PC-3 (cell line): ENCODE measurements at places on chromosomes 2 and 18.

DNA sequence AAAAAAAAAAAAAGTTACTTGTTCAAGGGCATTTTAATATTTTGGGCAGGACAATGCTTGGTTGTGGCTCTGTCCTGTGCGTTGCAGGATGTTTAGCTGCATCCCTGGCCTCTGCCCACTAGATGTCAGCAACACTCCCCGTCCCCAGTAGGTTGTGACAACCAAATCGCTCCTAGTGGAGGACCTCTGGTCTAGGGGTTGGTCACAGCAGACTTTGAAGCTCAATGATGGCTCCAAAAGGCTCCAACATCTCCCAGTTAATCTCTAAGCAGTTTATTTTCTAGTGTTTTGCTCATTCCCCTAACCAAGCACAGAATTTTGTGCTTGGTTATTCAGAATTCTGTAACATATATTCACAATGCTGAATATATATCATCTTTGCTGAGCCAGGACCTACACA is 67.0 kb downstream of the CHRNA1 start:
- peaks cover 6% of the 10 kb centered on the region for H3K27me3 ChIP-seq
- H3K4me3 ChIP-seq = no peak overlapping the region
- H3K27ac ChIP-seq = no peak overlapping the region
- peak; percentile 76 for DNase-seq
- no peaks in the 10 kb centered on the region for H3K36me3 ChIP-seq

- H3K4me1 ChIP-seq = no peaks in the 10 kb centered on the region
- H3K27me3 ChIP-seq = no peaks in the 10 kb centered on the region
- no peak for DNase-seq
- H3K4me3 ChIP-seq = no peak overlapping the region
- H3K36me3 ChIP-seq = peaks cover 16% of the 10 kb centered on the region
These were observed 9.2 kb upstream of the D2HGDH start for GRCh38 chr2:241724975-241725870.

DNA sequence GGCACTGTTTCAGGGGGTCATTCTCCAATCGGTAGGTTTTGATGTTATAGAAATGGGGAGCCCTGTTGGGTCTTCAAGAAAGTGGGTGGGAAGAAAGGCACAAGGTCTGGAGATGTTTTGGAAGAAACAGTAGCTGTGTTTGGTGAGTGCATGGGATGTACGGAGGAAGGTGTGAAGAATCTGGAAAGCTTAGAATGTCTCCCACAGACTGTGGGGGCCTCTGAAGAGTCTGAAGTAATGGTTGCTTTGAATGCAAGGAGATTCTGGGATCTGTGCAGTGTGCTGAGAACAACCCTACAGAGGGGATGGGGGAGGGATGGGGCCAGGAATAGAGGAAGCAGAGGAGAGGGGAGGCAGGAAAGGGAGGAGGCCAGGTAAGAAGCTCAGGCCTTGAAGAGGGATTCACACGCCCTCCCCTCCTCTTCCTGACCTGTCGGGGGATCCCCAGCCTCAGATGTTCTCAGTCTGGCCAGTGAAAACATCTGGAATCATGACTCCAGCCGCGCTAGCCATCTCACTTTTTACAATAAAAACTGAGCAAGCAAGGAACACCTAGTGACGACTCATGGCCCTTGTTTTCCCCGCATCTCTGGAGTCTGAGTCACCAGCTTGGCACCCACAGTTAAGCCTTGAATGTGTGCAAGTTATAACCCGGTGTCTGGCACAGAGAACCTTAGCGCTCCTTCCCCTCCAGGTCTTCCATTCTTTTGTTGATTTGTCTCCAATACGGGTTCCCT is 74.2 kb downstream of the SH3BP4 start:
- peak overlapping the region; percentile 52 for H3K4me3 ChIP-seq
- H3K27me3 ChIP-seq = no peaks in the 10 kb centered on the region
- peaks cover 76% of the 10 kb centered on the region for H3K4me1 ChIP-seq
- H3K27ac ChIP-seq = peak overlapping the region; percentile 98
- H3K36me3 ChIP-seq = no peaks in the 10 kb centered on the region

GRCh38 chr2:43228321-43228751 is 1.9 kb upstream of the ZFP36L2 start:
- H3K27ac ChIP-seq = no peak overlapping the region
- peaks cover 20% of the 10 kb centered on the region for H3K4me1 ChIP-seq
- no peaks in the 10 kb centered on the region for H3K27me3 ChIP-seq
- H3K36me3 ChIP-seq = peaks cover 22% of the 10 kb centered on the region
- no peak overlapping the region; the same call in 1 of the 2 replicates for H3K4me3 ChIP-seq
